Mesenteric fat pad (tissue), 1 donor: ENCODE measurements at places on chromosomes 16 and 17. TPM values are rescaled to one million over a fixed set of nuclear protein-coding genes. Genes with fewer than 3 reads are reported as not detected.

GRCh38 chr16:13435873-13436474 lies 484.0 kb upstream of the ERCC4 start:
- no peak for DNase-seq

DNA sequence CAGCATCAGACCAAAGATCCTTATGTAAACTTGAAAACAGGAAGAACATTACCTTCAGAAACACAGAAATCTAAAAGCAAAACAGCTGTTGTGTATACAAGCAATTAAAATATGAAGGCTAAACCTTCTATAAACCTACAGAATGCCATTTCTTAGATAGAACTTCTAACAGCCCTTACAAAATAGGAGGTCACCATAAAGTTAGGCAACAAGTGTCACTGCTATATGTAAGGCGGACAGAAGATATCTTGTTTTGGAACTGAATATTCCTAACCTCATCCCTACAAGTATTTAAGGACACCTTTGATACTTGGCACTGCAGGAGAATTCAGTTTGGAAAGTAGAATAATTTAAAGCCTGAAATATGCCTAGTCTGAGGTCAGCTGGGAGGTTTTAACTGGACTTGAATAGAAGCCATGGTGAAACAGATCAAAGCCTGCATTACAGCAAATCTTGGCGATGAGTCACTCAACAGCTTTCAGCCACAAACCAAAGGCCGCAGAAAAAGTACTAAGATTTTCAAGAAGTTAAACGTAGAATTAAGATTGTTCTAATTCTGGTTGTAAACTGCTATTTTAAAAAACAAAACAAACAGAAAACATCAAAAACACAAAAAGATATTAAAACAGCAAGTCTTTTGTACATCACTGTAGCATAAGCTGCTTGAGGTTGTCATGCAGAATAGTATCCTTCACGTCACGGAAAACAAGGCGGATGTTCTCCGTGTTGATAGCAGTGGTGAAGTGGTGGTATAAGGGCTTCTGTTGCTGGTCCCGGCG lies 42.7 kb downstream of the GNA13 start:
- no peak for DNase-seq

NACA2 gene
- not detected for total RNA-seq

GP1BA gene
- not detected for total RNA-seq

EVI2A gene
- total RNA-seq, result 16.4 TPM

SMPD3 gene
- 0.58 TPM for total RNA-seq
